ENCODE measurements at places on chromosomes 7 and 10. TPM values are rescaled to one million over a fixed set of nuclear protein-coding genes. Genes with fewer than 3 reads are reported as not detected.

DNA sequence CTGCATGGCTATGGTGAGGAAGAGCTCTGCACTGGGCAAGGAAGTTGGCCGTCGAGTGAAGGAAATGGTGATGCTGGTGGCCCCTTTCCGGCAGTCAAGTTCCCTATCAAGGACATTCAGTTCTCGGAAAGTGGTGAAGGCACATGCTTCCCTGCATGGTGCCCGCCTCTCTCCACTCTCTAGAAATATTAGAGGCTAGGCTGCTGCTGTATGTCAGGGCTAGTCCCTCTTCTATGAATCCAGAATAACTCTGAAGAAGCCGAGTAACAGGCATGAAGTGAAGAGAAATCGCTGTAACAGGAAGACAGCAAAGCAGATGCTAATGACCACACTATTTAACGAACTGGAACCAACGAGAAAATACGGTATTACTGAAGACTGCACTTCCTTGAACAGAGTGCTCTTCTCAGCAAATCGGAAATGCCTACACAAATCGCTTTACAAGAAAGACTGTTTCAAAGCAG is 5.4 kb downstream of the IDI1 start:
- peak; percentile 22 for DNase-seq
- peaks cover 19% of the 10 kb centered on the region for H3K36me3 ChIP-seq
- no peaks in the 10 kb centered on the region for H3K27me3 ChIP-seq
- peaks cover 27% of the 10 kb centered on the region for H3K4me1 ChIP-seq

- H3K4me3 ChIP-seq = no peak overlapping the region
- H3K36me3 ChIP-seq = no peaks in the 10 kb centered on the region
- H3K27me3 ChIP-seq = no peaks in the 10 kb centered on the region
- H3K4me1 ChIP-seq = no peaks in the 10 kb centered on the region
- H3K27ac ChIP-seq = no peak overlapping the region
- no peak for DNase-seq
Measured at GRCh38 chr10:97927622-97928021, 78.0 kb downstream of the GOLGA7B start.

DNA sequence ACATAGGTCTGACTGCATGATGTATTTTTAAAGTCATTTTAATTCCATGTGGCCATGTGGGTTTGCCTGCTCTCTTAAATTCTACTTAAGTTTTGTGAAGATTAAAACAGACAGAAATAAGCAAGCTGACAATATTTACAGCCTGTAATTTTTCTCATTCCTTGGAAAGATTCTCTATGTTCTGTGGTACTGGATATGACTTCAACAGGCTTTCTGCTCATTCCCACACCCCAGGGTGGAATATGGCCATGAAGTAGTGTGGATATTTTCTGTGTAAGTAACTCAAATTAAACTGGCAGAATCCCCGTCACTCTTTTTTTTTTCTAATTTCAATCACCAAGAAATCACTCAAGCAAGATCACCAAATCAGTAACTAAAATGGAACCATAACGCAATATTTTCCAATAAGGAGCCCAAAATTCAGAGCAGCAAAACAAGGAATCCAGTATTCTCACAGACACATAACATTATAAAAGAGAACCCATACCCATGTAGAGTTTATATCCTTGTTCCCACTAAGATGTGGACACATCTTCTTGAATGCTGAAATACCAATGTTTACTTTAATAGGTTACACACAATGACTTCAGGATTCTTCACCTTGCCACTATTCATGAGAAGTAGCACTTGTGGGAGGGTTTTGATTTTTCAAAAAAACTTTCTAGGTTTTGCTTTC is 5.7 kb downstream of the HOXA5 start:
- no peak for DNase-seq
- H3K36me3 ChIP-seq = no peaks in the 10 kb centered on the region
- H3K27ac ChIP-seq = no peak overlapping the region
- H3K27me3 ChIP-seq = no peaks in the 10 kb centered on the region
- no peak overlapping the region for H3K4me3 ChIP-seq
- no peaks in the 10 kb centered on the region for H3K4me1 ChIP-seq

GRCh38 chr7:147878912-147879661 is 711.5 kb upstream of the C7orf33 start:
- no peaks in the 10 kb centered on the region for H3K4me1 ChIP-seq
- H3K36me3 ChIP-seq = no peaks in the 10 kb centered on the region
- no peak overlapping the region for H3K27ac ChIP-seq
- H3K27me3 ChIP-seq = no peaks in the 10 kb centered on the region

DNA sequence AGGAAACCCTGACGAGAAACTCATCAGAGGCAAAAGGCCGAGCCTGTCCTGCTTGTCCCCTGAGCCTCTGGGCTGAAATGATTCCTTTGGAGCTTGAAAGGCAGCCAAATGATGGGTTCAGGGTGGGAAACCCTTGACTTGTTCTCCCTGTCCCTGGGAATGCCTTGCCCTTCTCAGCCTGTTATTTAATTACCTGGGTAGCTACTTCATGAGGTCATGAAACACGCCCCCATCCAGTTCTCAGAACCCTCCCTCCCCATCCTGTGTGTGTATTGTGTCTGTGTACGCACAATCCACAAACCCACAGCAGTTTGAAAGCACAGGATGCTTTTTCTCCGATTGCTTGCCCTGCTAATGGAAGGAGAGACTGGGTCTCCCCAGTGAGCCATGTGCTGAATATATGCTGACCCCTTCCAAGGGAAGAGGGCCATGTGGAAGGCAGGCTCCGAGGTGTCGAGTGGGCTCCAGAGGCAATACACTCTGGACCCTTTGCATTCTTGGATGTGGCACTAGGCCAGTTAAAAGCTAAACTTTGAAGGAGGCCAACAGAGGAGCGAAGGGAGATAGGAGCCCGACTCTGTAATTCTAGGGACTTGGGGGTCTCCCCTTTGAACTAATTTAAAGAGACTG is 10.6 kb downstream of the DUSP5 start:
- H3K4me3 ChIP-seq = no peak overlapping the region
- no peaks in the 10 kb centered on the region for H3K36me3 ChIP-seq
- H3K27ac ChIP-seq = no peak overlapping the region
- no peaks in the 10 kb centered on the region for H3K27me3 ChIP-seq

DNA sequence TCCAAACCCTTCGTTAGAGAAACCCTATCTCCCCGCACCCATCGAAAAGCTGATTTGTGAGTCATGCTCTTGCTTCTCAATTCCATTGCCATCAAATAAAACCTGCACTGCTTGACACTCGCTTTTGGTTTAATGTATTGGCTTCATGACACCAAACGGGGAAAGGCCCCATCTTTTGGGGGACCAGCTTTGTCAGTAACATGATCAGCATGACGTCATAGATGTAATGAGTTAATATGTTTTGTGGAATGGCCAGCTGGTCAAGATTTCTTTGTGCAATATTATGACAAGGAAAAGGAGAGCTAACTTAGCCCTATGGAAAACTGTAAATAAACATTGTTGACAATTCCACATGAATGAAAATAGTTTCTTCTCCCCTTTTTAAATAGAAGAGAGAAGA is 1260.5 kb upstream of the CELF2 start:
- H3K27me3 ChIP-seq = no peaks in the 10 kb centered on the region
- DNase-seq = no peak
- no peaks in the 10 kb centered on the region for H3K4me1 ChIP-seq
- no peaks in the 10 kb centered on the region for H3K36me3 ChIP-seq
- no peak overlapping the region for H3K27ac ChIP-seq

DNA sequence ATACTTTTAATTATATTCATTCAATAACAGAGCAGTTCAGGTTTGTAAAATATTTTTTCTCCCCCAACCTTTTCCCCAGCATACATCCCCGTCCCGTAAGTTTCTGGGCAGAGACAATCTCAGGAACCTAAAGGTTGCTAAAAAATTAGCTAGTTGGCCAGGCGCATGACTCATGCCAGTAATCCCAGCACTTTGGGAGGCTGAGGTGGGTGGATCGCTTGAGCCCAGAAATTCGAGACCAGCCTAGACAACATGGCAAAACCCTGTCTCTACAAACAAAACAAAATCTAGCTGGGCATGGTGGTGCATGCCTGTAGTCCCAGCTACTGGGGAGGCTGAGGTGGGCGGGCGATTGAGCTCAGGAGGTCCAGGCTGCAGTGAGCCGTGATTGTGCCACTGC is 40.2 kb downstream of the TCF7L2 start:
- H3K27ac ChIP-seq = no peak overlapping the region
- no peaks in the 10 kb centered on the region for H3K36me3 ChIP-seq
- no peak overlapping the region for H3K4me3 ChIP-seq

DNA sequence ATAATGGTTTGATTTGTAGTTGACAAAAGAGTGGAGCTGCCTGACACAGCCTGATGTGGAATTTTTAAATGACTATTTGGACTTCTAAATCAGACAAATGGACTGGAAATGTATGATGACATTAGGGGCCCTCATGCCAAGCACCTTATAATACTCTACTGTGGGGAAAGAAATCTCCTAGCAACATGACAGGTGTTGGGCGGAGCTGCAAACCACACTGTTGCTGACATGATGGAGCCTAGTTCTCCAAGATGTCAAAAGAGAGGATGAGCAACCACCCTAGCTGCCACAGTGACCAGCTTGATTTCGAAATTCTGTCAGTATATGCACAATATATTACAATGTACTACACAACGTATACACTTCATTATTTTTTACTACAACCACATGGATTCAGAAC is 65.8 kb downstream of the RHOBTB1 start:
- no peak overlapping the region for H3K4me3 ChIP-seq
- H3K27ac ChIP-seq = no peak overlapping the region
- no peaks in the 10 kb centered on the region for H3K4me1 ChIP-seq
- no peaks in the 10 kb centered on the region for H3K27me3 ChIP-seq
- H3K36me3 ChIP-seq = no peaks in the 10 kb centered on the region

- H3K27ac ChIP-seq = no peak overlapping the region
- DNase-seq = no peak
- H3K27me3 ChIP-seq = no peaks in the 10 kb centered on the region
- H3K4me3 ChIP-seq = no peak overlapping the region
- H3K36me3 ChIP-seq = peaks cover 29% of the 10 kb centered on the region
Measured at GRCh38 chr7:76346097-76346496, 12.7 kb downstream of the YWHAG start.

DNA sequence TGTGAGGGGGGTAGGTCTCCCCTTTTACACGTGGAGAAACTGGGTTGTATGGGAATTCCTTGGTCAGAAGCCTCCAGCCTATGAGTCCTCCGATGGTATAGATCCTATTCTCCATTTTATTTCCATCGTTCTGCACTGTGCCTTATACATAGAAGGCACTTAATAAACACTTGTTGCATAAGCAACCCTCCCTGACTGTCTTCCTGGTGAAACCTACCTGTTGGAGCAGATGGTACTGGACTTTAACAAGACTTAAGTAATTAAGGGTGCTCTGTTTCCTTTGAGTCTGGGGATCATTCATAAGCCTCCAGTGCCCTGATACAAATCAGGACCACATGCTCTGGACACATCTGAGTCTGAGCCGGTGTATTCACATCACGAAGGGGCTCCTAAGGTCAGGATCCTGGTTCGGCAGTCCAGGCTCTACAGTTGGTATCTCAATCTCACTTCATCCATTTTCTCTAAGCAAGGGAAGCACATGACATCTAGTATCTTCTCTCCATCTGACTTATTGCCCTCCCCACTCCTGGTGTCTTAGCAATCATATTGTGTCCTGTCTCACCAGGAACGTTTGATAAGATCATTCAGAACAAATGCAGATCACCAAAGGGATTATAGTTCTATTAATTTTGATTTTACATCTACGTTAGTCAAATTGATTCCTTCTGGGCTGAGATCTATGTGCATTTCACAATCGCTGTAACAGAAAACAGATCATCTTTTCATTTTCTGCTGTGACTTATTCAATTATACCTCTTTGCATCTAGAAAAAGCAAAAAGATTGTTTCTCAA is 22.8 kb upstream of the EZH2 start:
- H3K4me3 ChIP-seq = no peak overlapping the region
- H3K27ac ChIP-seq = no peak overlapping the region
- no peak for DNase-seq
- no peaks in the 10 kb centered on the region for H3K27me3 ChIP-seq
- no peaks in the 10 kb centered on the region for H3K36me3 ChIP-seq

- H3K4me3 ChIP-seq = no peak overlapping the region
- H3K4me1 ChIP-seq = no peaks in the 10 kb centered on the region
- H3K36me3 ChIP-seq = no peaks in the 10 kb centered on the region
- H3K27ac ChIP-seq = no peak overlapping the region
- no peaks in the 10 kb centered on the region for H3K27me3 ChIP-seq
Measured at GRCh38 chr7:38068461-38068860, 109.6 kb upstream of the STARD3NL start.

DNA sequence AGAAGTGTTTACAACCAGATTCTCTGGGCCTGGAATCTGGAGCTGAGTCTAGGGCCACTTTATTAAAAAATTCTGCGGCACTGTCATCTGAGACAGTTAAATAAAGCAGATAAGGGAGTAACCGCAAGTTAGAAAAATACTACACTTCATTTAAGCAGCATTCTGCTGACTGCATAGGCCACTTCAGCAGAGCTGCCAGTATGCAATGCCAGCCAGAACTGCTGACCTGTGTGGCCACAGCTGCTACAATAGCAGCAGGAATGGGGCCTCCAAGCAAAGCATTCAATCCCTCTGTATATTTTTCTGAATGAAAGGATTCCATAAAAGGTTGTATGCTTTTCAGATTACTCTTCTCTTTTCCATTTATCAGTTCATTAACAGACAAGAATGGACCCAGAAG is 136.0 kb downstream of the COL28A1 start:
- no peak overlapping the region for H3K4me3 ChIP-seq
- H3K36me3 ChIP-seq = no peaks in the 10 kb centered on the region
- H3K4me1 ChIP-seq = no peaks in the 10 kb centered on the region

DNA sequence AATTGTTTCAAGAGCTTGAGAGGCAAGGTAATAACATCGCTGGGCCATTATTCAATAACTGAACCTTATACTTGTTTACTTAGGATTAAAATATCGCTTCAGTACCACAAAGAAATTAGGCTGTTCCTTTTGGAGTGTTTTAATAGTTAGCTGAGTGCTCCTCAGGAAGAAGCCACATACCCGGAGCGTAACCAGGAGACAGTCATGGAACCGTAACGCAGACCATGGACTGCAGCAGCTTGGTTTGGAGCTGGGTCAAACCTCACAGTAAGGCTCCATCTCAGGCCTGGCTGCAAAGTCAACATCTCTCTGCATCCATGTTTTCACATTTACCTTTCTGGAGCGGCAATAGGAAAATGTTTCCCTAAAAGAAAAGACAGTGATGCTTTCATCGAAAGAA is 599.0 kb downstream of the TNS3 start:
- H3K27me3 ChIP-seq = no peaks in the 10 kb centered on the region
- no peak overlapping the region for H3K27ac ChIP-seq
- no peak for DNase-seq
- H3K4me1 ChIP-seq = no peaks in the 10 kb centered on the region

DNA sequence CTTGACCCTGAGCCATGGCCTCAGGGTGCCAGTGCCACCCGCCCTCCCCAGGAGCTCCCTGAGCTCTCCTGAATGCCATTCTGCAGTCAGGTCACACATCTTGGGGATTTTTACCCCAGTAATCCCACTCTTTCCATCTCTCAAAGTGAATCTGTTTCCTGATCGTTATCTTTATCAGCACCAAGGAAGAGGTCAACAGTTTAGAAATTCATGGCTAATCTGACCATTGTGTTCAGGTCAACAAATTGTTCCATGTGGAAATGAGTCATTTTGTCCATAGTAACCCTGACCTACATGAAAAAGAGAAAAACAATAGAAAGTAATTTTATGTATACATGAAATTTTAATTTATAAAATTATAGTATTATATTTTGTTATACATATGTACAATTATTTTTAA is 28.8 kb upstream of the ZNF488 start:
- no peak overlapping the region for H3K27ac ChIP-seq
- H3K36me3 ChIP-seq = no peaks in the 10 kb centered on the region
- no peaks in the 10 kb centered on the region for H3K4me1 ChIP-seq
- H3K27me3 ChIP-seq = no peaks in the 10 kb centered on the region
- H3K4me3 ChIP-seq = no peak overlapping the region
- DNase-seq = no peak

The HEPACAM2 gene
- not detected for total RNA-seq

The GRM3 gene
- not detected for total RNA-seq

The PRKAR2B gene
- total RNA-seq = 0.43 TPM

Data from naive thymus-derived CD4-positive, alpha-beta T cell (primary cell).